ENCODE measurements at places on chromosomes 7 and 10.

DNA sequence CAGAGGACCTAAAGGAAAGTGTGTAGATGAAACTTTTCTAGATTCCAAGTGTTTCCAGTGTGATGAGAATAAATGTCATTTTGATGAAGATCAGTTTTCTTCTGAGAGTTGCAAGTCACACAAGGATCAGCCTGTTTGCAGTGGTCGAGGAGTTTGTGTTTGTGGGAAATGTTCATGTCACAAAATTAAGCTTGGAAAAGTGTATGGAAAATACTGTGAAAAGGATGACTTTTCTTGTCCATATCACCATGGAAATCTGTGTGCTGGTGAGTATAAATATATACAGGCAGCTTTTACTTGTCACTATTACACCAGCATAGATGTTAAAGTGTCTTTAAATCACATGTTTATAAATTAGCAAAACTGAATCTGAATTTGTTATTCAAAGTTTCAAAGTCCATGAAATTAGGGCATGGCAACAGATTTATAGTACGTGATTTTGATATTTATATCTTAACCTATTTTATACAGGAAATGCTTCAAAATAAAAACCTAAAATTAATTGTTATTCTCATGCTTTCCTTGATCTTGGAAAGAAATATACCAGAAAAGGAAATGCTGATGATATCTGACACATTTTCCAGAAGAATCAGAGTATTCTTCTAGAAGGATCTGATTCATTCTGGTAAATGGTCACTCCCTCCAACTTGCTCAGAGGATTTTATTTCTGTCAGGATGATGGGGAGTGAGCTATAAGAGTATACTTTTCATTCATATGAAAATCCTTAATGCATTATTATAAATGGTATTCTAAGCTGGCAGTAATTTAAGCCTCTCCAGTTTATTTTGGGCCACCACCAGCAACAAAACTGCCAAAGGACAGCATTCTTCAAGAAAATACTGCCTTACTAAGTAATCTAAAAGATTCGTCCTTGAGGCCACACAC, 71.4 kb downstream of the ITGB8 start:
- no peak for DNase-seq

DNA sequence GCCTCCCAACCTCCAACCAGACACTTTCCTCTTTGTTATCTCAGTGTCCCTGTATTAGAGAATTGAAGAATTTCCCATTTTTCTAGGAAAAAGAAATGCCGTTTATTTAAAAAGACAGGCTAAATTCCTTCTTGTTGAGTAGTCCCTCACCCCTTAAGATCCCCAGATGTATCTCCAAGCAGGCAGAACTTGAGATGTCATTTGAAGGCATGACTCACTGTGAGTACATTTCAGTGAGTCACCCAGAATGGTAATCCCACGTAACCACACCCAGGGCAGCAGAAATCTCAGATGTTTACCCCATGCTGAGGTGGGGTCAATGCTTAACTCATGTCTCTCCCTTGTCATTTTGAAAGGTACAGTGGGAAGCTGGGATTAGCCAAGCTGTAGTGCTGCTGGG, 4.4 kb downstream of the ZNF655 start:
- DNase-seq, result no peak

DNA sequence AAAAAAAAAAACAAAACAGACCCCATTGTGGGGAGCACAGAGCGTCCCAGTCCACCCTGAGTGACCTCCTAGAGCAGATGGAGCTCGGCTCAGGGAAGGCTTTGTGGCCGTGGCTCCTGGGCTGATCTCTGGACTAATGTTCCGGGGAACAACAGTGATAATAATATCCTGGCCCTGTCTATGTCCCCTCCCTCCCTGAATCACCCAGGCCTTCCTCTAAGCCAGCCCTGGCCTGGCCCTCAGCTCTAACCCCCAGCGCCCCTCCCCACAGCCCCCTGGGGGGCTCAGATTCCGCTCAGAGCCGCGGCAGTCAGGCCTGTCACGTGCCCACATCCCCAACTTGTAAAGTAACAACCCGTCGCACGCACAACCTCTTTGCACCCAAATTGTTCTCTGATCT, 48.3 kb downstream of the MICALL2 start:
- DNase-seq, result no peak

- no peak for DNase-seq
Observed at GRCh38 chr10:47294501-47294900, 5.5 kb upstream of the GDF10 start.

DNA sequence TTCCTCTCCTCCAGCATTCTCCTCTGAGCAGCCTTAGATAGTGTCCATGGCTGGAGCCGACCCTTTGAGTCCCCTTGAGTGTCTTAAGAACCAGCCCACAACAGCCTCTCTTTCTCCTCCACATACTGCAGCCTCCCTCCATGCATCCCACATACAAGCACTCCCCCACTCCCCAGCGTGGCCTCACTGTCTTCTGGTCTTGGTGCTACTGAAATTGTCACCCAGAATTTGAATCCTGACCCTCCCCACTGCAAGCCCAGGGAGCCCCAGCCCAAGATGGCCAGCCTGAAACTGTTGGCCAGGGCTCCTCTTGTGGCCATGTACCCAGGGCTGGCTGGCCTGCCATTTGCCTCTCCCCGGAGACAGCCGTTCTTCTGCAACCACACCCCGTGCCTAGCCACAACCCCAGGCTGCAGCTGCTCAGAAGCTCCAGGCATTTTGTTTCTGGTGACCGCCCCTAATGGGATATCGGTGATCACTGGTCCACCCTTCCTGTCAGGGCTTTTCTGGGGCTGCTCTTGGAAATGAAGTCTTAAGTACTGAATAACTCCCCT, 18.8 kb upstream of the SH2D4B start:
- no peak for DNase-seq

DNA sequence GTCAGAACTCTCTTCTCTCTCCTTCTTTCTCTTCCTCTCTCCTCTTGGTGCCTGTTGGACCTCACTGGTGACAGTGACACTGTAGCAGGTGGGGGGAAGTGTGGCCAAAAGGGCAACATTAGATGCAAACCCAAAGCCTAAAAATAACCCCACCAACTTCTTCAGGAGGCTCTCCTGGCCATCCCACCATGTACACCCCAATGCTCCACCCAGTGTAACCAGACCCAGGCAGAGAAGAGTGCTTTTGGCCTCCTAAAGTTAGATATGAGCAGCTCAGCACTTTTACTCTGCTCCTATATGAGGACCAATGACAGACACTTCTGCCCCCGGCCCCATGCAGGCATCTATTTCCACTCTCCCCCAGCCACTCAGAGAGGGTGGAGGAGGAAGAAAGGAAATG, 5.5 kb downstream of the MYOZ1 start:
- no peak for DNase-seq

DNA sequence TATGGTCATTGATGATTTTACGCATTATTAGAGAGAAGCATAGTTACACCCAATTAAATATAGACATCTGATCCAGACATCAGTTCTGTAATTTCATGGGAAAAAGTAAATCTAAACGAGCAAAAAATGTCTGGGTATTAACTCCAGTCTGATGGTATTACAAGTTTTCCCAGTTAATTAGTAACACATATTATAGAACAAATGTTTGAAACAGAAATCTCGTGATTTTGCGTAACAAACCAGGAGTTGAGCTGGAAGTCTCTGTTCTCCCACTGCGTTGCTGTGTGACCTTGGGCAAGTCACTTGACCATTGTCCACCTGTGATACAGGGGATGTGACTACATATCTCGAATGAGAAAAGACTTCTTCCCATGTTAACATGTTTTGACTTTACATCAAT, 43.3 kb downstream of the RBM20 start:
- no peak for DNase-seq

DNA sequence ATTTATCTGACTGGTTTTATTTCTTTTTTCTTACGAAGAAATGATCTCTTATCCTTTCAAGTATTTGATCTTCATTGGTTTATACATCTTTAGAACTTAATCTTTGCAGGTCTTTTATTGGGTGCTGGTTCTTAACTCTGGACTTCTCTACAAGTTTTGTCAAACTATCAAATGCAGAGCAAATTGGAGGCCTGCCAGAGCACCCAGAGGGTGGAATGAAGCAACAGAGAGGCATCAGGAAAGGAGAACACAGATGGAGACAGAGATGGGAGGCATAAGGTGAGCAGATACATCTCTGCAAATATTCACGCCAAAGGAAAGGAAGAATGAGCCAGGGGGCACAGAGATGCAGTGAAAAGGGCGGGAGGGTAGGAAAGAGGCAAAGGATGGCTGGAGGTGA, 130.3 kb downstream of the PKD1L1 start:
- DNase-seq, result no peak

- DNase-seq, result no peak
Observed at GRCh38 chr7:4191046-4191445, 491.0 kb upstream of the FOXK1 start.

DNA sequence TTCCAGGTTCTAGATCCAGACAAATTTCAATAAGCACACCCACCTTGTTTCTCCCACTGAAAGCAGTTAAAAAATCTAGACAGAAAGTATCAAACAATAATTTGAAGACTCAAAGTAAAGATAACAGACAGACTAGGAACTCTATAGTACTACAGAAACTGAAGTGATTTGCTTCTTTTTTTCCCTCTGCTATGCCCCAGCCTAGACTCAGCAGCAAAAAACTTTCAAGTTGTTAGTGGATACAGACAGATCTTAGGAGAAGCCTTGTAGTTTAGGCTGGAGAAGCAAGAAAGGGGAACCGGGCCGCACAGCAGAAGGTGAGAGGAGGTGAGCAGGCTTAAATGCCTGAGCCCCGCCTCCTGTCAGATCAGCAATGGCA, 65.1 kb downstream of the IGF2BP3 start:
- no peak for DNase-seq

DNA sequence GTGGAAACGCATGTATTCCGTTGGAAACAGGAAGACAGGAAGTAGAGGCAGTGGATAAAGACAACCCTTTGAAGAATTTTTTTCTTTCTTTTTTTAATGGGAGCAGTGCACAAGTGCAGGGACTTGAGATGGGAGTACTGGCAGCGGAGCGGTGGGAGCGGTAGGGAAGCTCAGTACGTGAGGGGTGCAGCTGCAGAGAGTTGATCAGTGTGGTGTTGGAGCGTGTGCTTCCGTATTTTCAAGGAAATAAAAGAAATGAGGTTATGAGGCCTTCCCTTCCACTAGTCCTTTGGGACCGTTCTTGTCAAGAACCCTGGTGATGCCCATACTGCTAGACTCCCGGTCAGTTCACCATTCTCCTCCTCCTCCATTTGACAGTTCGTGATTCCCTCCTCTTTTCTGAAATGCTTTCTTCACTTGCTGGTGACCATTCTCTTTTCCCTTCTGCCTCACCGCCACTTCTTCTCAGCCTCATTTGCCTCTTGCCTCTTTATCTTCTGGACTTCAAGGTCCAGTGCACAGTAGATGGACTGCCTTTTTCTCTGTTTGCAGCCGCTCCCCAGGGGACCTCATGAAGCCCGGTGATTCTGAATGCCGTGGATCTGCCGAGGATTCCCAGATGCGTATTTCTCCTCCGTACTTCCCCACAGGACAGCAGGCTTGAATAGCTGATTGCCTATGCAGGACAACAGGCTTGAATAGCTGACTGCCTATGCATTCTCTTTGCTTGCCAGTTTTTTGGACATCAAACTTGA, 39.1 kb upstream of the TMEM236 start:
- DNase-seq, result no peak

DNA sequence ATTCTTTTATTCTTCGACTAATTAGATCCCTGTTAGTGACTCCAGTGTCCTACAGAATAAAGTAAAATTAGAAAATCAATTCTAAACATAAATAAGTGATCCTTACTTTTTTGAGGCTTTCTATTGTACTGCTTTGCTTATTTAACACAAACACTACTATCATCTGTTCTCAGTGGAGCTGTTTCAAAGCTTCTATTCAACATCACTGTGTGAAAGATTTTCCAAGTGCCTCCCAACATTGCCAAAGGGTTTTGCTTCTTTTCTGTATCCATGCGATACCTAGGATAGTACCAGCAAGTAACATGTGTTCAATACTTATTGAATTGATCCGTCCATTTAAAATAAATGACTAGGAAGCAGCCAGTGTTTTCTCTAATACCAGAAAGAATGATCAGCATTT, 125.7 kb downstream of the ARHGAP21 start:
- DNase-seq, result no peak

DNA sequence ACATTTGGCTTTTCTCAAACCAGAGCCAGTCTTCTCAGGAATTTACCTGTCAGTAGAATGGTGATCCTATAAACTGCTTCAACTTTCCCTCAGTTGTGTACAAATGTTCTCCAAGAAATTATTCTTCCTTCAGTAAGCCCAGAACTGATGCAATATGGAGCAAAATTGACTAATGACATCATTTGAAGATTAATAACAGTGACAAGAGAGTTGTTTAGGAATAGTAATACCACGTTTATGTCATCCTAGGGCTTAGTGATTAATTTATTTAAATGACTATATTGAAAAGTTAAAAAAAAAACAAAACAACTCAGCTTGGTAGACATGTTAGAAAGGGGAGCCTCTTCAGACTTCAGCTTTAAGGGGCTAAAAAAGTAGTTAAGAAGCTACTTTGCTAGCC, 933.2 kb downstream of the GATA3 start:
- DNase-seq, result no peak

- no peak for DNase-seq
Observed at GRCh38 chr10:36198322-36198721, 556.2 kb upstream of the FZD8 start.

GRCh38 chr7:122756860-122757259, 54.1 kb upstream of the RNF148 start:
- DNase-seq, result no peak

- no peak for DNase-seq
Observed at GRCh38 chr7:47950714-47951113, 2.4 kb upstream of the PKD1L1 start.

GRCh38 chr7:121428855-121429489, 32.9 kb upstream of the FAM3C start:
- no peak for DNase-seq

GRCh38 chr7:40156988-40157387, 22.2 kb downstream of the SUGCT start:
- DNase-seq, result no peak

- DNase-seq, result no peak
Observed at GRCh38 chr10:110192552-110192951, 14.9 kb upstream of the MXI1 start.

DNA sequence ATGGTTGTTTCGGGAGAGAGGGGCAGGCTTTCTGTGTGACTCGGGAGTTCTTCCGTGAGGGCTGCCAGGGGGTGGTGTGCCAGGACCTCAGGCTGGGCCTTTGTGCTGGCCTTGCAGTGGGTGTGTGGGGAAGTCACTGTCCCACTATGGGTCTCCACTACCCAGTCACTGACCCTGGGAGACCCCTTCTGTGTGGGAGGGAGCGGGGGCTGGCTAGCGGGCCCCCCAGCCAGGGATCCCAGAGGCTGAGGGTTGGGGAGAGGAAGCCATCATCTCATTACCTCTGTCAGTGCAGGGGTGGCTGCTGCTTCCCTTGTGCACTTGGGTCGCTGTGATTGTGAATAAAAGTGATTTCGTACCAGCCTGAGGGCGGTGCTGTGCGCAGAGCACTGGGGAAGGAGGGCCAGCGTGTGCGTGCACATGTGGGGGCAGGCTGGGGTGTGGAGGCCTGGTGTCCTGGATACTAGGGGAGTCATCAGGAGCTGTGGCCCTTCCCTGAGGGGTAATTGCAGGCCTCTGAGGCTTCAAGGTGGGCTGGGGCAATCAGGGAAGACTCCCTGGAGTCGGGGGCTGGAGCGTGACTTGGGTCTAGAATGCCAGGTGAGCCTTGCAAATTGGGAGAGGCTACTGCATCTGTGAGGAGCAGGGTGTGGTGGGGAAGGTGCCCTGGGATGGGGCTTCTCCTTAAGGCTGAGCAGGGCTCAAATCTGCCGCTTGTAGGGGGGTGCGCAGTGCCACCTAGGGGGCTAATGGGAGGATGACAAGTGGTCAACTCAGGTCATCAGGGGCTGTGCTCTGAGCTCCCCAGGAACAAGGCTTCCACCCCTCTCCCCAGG, 98.9 kb downstream of the NEURL1 start:
- peak; percentile 83 for DNase-seq
